Stimulated activated CD4-positive, alpha-beta T cell treated with anti-CD3 and anti-CD28 coated beads, Interleukin-4, amount 100 ng/mL, for 24 hours (primary cell): ENCODE measurements at places on chromosomes 12 and 14.

GRCh38 chr12:91273560-91273959 lies 90.9 kb upstream of the DCN start:
- DNase-seq, result no peak

GRCh38 chr14:86790408-86791364 lies 1202.3 kb downstream of the GALC start:
- DNase-seq, result no peak

DNA sequence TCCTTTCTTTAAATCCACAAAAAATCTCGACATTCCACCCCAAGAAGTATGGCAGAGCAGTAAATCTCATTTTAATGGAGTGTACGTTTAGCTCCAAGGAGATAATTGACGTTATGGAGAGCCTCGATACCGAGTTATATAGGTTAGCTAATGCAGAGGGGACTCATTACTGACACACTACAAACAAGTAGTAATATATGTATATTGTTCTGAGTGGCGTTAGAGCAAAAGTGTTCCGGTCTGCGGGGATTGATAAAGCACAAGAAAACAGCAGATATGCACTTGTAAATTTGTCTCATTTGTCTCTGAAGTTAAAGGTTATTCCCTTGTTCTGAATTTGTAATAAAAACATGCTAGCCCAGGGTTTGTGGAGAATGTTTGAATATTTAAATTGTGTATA lies 84.1 kb downstream of the BCL11B start:
- no peak for DNase-seq

DNA sequence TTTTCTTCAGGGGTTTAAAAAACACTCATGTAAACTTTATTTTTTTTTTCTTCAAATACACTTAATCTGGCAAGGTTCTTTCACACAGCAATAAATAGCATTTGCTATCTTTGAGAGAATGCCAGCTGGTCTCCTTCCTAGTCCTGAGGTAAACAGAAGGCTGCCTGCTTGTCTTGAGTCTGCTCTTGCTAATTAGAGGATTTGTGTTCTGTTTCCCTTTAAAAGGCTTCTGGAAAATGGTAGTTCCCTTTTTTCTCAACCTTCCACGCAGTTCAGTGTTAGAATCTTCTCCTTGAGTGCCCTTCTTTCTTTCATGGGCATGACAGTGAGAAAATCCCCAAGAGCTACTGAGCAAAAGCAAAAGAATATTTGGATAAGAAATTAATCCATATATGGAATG lies 92.3 kb upstream of the DCN start:
- DNase-seq, result no peak
